ENCODE measurements at places on chromosomes 12 and 14. TPM values are rescaled to one million over a fixed set of nuclear protein-coding genes. Genes with fewer than 3 reads are reported as not detected.

PLBD1 gene
- 26.3 TPM for polyA plus RNA-seq

FOXN4 gene
- polyA plus RNA-seq: 0.51 TPM

ACTN1 gene
- 125 TPM for polyA plus RNA-seq

DDX24 gene
- polyA plus RNA-seq: 135 TPM

TMEM30B gene
- 18.0 TPM for polyA plus RNA-seq

JPH4 gene
- polyA plus RNA-seq: 1.0 TPM

DNA sequence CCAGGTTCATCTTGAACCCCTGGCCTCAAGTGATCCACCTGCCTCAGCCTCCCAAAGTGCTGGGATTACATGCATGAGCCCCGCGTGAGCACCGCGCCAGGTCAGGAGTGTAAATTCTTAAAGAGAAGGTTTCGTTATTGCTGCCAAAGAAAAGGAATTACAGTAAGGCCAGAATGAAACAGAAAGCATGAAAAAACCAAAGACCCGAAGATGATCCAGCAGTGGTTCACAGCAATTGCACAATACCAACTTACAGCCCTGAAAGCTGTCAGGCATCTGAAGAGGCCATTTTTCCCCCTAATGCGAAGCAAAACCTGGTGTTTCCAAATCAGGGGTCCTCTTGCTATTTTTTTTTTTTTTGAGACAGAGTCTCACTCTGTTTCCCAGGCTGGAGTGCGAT lies 10.3 kb downstream of the RBM23 start:
- no peak overlapping the region for H3K27ac ChIP-seq
- peaks cover 87% of the 10 kb centered on the region for H3K36me3 ChIP-seq
- no peak for DNase-seq
- no peaks in the 10 kb centered on the region for H3K27me3 ChIP-seq
- H3K4me1 ChIP-seq: no peaks in the 10 kb centered on the region

DNA sequence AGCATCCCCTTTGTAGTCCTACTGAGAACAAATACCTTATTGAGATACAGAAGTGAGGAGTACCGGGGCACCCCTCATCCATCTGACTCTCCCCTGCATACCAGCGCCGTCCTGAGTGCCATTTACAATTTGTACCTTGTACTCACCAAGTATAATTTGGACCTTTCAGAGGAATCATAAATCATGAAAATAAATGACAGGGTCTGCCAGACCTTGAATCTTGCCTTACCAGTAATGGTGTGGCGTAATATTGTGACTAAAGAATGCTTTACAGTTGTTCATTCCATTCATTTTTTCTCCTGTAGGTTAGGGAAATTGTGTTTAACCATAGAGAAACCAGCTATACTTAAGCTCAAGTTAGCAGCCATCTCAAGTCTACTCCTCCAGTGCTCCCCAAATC lies 243.7 kb upstream of the RGS6 start:
- H3K36me3 ChIP-seq: peaks cover 30% of the 10 kb centered on the region
- peaks cover 5% of the 10 kb centered on the region for H3K4me1 ChIP-seq
- no peak overlapping the region for H3K4me3 ChIP-seq
- H3K27me3 ChIP-seq: no peaks in the 10 kb centered on the region
- H3K27ac ChIP-seq: no peak overlapping the region

GRCh38 chr12:46439793-46440511 lies 67.4 kb upstream of the SLC38A2 start:
- no peak overlapping the region for H3K4me3 ChIP-seq
- no peaks in the 10 kb centered on the region for H3K36me3 ChIP-seq
- H3K4me1 ChIP-seq: no peaks in the 10 kb centered on the region
- no peaks in the 10 kb centered on the region for H3K27me3 ChIP-seq
- H3K27ac ChIP-seq: no peak overlapping the region

GRCh38 chr12:128612150-128612850 lies 211.5 kb downstream of the SLC15A4 start:
- no peaks in the 10 kb centered on the region for H3K27me3 ChIP-seq
- no peaks in the 10 kb centered on the region for H3K36me3 ChIP-seq

GRCh38 chr14:93329965-93330608 lies 2.7 kb downstream of the BTBD7 start:
- peak overlapping the region; percentile 7 for H3K27ac ChIP-seq
- DNase-seq: no peak
- H3K4me3 ChIP-seq: no peak overlapping the region
- peaks cover 55% of the 10 kb centered on the region for H3K4me1 ChIP-seq
- H3K27me3 ChIP-seq: no peaks in the 10 kb centered on the region
- H3K36me3 ChIP-seq: no peaks in the 10 kb centered on the region

GRCh38 chr12:94271351-94271750 lies 123.0 kb downstream of the PLXNC1 start:
- no peak for DNase-seq
- H3K4me3 ChIP-seq: no peak overlapping the region
- no peaks in the 10 kb centered on the region for H3K36me3 ChIP-seq

- no peak overlapping the region for H3K4me3 ChIP-seq
- DNase-seq: peak; percentile 40
- H3K27ac ChIP-seq: no peak overlapping the region
- no peaks in the 10 kb centered on the region for H3K4me1 ChIP-seq
- H3K36me3 ChIP-seq: no peaks in the 10 kb centered on the region
Measured at GRCh38 chr12:3453990-3454680, 36.9 kb upstream of the PRMT8 start.

DNA sequence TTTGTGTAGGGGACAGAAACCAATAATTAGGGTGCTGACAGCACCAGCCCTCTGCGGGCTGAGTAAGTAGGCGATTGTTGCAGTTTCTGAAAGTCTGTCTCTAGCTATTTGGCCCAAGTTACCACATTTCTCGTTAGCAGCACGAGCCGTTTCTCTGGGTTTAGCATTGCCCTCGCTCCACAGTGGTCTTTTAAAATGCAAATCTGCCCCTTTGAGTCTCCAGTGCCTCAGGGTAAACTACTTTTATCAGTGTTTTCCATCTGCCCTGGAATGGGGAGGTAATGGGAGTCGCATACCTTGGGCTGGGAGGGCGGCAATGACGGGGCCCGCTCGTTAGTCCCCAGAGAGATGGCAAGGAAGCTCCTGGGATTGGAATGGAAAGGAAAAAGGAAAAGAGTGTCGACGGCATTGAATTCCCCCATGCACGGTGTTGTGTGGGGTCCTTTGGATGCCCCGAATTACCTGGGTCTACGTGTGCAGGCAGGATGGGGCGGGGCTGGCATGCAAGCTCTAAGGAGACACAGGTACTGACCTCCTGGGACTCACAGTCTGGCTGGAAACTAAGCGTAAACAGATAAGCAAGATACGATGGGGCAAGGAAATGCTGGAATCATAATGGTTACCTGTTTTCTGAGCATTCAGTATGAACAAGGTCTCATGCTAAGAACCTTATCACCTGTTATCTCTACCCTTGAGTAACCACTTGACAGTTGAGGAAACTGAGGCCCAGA lies 131.8 kb upstream of the MAP1LC3B2 start:
- no peak overlapping the region for H3K4me3 ChIP-seq
- no peak overlapping the region for H3K27ac ChIP-seq
- H3K4me1 ChIP-seq: peaks cover 4% of the 10 kb centered on the region
